ENCODE measurements at places on chromosomes 5 and 9.

DNA sequence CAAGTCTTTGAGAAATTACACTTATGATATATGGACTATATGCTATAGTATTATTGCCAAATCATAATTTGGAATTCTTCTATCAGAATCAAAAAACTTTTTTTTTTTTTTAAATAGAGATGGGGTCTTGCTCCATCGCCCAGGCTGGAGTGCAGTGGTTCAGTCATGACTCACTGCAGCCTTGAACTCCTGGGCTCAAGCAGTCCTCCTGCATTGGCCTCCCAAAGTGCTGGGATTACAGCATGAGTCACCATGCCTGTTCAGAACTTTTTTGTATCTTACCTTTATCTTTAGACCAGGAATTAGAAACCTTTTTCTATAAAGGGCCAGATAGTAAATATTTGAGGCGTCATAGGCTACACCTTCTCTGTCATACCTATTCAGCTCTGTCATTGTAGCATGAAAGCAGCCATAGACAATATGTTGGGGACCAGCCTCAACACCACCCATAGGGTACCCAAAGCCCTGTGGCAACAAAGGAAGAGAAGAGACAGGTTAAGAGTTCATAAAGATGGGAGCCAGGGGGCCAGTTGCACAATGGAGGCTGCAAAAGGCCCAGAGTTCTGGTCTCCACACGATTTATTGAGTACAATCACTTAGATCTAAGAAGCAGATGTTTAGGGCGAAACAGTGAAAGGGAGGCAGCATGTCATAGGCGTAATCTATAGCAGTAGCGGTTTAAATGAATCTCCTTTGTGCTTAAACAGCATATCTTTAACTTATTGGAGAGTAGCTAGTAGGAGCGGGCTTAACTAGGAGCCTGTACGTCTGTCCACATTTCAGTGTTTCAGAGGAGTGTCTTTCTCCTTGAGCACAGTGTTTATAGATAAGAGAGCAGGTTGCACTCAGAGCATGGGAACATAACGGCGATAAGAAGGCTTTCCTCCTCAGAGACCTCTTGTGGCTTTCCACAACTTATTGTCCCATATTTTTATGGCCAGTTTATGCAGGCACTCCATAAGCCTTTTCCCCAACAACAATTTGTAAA is 12.5 kb downstream of the ECM2 start:
- DNase-seq, result no peak

GRCh38 chr9:13589034-13589737 is 309.7 kb upstream of the MPDZ start:
- DNase-seq, result no peak

- no peak for DNase-seq
Observed at GRCh38 chr5:175285261-175285660, 158.7 kb downstream of the DRD1 start.

- DNase-seq, result no peak
Observed at GRCh38 chr5:135156337-135156714, 122.3 kb upstream of the PITX1 start.

Data from omental fat pad (tissue), 4 donors.